T-helper 1 cell (primary cell): ENCODE measurements at places on chromosomes 11 and 22.

DNA sequence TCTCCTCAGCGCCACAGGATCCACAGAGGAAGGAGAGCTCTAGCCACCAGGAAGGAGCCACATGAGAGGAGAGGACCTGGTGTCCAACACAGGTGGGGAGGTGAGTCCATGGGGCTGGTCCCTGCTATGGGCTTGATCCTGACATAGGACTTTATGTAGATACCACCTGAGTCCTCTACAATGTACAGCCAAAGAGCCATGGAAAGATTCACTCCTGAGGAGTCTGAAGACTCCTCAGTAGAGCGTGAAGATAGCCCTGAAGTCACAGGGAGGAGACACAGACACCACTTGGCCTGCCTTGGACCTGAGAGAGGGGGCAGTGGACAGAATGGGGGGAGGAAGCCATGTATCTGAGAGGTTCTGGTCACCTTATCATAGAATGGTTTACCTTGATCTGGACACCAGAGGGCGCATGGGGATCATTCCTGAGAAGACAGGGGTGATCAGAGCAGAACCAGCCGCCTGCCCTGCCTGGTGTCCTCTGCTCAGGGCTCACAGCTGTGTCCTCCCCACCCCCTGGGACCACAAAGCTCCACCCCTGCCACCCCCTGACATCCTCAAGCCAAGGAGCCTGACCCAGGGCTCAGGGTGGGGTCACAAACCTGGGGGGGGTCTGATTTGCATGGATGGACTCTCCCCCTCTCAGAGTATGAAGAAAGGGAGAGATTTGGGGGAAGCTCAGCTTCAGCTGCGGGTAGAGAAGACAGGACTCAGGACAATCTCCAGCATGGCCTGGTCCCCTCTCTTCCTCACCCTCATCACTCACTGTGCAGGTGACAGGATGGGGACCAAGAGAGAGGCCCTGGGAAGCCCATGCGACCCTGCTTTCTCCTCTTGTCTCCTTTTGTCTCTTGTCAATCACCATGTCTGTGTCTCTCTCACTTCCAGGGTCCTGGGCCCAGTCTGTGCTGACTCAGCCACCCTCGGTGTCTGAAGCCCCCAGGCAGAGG, 77.0 kb downstream of the ZNF280B start:
- no peak for DNase-seq

DNA sequence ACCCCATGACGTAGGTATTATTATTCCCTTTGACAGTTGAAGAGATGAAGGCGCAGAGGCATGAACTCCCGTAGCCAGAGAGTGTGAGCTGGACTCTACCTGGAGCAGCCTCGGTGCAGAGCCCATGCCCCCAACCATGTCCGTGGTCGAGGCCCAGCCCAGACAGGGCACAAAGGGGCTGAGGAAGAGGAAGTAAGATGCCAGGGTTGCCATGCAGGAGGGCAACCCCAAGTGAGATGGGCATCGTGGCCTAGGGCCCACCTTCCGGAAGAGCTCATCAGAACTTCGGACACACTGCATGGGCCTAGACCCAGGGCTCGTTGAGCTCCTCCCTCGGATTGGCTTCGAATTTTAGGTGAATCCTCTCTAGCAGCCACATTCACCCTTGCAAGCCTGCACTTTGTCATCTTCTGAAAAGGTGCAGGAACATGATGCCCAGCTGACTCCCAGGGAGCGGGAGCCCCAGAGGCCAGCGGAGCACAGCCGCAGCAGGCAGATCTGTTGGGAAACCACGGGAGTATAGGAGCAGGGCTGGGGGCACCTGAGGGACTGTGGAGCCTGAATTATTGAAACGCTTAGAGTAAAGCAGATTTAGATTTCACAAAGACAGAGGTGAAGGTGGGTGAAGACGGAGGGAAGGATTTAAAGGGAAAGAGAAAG, 29.0 kb upstream of the JAM3 start:
- DNase-seq = no peak

DNA sequence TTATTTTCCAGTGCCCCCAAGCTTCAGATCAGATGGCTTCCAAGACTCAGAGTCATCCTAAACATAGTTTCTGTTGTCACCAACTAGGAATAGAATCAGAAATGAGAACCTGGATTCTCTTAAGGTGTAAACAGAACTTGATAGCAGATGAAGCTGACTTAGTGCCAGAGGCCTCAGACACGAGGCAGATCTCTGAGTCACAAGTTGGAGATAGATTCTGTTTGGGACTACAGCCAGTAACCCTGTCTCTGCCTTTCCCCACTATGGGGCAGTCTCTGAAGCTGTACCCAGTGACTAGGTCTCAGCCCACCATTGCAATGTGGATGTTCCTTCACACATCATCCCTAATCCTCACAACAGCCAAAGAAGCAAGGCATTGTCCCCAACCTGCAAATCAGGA, 25.4 kb downstream of the NEU3 start:
- no peak for DNase-seq

- no peak for DNase-seq
These were observed 408.4 kb downstream of the SOX6 start for GRCh38 chr11:15947681-15948648.

GRCh38 chr11:19691815-19692500, 20.7 kb upstream of the NAV2 start:
- no peak for DNase-seq

- DNase-seq = no peak
These were observed 3.5 kb upstream of the FEZ1 start for GRCh38 chr11:125499563-125499962.

- no peak for DNase-seq
These were observed 41.5 kb upstream of the CCND1 start for GRCh38 chr11:69599502-69599901.

DNA sequence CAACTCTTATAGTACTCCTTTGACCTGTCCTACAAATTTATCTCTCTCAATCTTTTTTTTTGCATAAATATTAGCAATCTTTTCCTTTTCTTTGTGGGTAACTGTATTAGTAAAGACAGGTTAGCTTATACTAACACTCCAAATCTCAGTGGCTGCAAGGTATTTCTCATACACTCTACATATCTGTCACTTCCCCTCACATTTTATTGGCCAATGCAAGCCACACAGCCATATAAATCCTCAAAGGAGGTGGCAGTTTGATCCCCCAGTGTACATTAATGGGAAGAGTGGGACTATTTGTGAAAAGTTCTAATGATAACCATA, 42.6 kb upstream of the EED start:
- DNase-seq = no peak

- DNase-seq = no peak
These were observed 5.1 kb downstream of the VSIG10L2 start for GRCh38 chr11:125950696-125951651.

DNA sequence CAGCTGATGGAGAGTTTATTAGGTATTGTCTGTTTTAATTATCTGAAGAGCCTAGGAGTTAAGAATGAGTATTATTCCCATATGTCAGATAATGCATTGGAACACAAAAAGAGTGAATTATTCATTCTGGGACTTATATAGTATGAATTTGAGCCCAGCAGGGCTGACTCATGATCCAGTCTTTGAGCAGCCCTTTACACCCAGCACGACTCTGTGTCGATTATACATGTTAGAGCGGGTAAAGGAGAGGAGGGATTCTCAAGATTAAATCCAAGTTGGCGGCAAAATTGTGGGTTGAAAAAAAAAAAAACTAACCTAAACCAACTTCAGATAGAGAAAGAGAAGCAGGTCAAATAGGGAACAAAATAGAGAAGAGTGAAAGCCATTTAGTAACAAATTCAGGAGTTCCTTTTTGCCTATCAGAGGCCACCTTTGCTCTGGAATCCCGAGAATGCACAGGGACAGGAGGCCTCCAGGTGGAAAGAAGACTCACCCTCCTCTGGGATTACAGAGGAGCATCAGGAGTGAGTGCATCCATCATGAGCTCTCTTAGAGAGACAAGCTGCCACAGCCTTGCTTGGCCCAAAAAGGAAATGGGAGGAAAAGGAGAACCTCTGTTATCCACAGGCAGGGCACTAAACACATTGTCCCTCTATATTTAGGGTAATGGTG, 3.1 kb downstream of the MRGPRX1 start:
- no peak for DNase-seq

- no peak for DNase-seq
These were observed 14.3 kb upstream of the MAPK11 start for GRCh38 chr22:50284479-50284878.

DNA sequence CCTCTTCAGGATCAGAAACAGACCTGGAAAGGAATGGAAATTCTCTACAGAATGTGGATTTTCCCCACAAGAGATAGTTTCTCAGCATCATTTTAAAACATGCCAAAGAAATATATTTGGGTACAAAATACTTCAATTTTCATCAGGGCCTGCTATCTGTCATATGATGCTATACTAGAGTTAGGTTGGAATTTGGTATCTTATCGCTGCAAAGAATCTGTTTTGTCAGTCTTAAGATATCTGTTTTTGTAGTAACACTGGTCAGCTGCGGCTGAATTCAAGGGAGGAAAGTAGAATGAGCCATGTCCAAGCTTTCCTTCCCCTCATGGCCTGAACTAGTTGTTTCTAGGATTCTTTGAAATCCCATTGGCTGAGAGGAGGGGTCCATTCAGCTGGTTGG, 806.4 kb downstream of the KCNA4 start:
- DNase-seq = no peak

GRCh38 chr11:63912678-63913077, 4.3 kb downstream of the RCOR2 start:
- DNase-seq = no peak

GRCh38 chr11:33936725-33937604, 45.1 kb upstream of the LMO2 start:
- DNase-seq = no peak

DNA sequence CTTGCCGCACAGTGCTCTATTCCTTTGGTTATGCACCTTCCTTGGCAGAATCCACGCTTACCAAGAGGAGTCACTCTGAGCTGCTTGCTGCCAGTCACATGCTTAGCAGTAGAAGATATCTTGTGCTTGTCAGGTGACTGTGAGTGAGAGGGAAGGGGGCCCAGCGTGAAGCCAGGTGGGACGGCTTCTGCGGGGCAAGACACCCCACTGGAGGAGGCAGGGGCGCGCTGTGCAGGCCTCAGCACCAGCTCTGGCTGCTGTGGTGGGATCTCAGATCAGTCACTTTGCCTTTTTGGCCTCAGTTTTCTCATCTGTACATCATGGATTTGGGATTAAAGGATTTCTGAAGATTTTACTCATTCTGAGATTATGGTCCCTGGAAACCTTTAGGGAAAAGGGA, 63.9 kb upstream of the B3GAT1 start:
- no peak for DNase-seq

GRCh38 chr11:63683133-63683991, 2.1 kb downstream of the RTN3 start:
- no peak for DNase-seq

GRCh38 chr11:62875698-62876478, 4.8 kb upstream of the SLC3A2 start:
- DNase-seq = no peak

DNA sequence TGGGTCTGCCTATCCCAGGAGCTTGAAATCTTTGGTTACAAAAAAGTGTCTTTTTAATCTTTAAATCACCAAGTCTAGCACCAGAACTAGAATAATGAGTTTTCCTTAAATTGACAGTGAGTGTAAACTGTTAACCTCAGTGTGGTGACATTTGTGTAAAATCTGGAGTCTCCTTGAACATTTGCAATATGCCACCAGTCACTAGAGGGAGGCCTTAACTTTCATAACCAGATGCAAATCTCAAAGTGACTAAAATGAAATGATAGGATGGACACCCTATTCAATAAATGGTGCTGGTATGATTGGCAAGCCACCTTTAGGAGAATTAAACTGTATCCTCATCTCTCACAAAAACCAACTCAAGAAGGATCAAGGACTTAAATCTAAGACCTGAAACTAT, 8.3 kb upstream of the SCGB1D2 start:
- no peak for DNase-seq

GRCh38 chr11:825366-826226, 2.1 kb upstream of the CRACR2B start:
- DNase-seq = no peak

- DNase-seq = no peak
These were observed 34.5 kb downstream of the PDE2A start for GRCh38 chr11:72639502-72640375.

DNA sequence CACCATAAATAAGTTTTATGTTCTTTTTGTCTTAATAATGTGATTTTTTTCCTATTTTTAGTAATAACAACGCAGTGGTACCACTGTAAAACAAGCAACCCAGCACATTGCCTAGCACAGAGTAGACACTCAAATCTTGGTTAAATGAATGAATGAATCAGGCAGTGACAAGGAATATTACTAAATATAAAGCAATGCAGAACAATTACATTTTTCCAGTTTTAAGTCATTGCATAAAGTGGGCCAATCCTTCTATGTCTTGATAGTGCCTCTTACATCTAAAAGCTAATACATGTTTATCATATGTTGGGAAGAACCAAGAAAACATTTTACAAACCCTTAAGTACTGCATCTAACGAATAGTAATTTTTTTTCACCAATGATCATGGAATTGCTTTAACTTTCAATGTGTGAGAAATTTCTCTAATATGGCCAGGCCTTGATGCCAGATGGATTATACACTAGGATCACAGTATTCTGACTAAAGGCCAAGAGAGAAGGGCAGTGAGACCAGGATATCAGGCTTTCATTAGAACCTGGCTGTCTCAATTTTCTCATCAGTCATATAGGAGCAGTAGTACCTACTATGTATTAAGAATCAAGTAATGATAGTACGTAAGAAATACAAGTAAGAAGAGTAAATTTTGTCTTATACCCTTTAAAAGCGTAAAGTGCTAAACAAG, 88.5 kb downstream of the TRIM44 start:
- DNase-seq = no peak

DNA sequence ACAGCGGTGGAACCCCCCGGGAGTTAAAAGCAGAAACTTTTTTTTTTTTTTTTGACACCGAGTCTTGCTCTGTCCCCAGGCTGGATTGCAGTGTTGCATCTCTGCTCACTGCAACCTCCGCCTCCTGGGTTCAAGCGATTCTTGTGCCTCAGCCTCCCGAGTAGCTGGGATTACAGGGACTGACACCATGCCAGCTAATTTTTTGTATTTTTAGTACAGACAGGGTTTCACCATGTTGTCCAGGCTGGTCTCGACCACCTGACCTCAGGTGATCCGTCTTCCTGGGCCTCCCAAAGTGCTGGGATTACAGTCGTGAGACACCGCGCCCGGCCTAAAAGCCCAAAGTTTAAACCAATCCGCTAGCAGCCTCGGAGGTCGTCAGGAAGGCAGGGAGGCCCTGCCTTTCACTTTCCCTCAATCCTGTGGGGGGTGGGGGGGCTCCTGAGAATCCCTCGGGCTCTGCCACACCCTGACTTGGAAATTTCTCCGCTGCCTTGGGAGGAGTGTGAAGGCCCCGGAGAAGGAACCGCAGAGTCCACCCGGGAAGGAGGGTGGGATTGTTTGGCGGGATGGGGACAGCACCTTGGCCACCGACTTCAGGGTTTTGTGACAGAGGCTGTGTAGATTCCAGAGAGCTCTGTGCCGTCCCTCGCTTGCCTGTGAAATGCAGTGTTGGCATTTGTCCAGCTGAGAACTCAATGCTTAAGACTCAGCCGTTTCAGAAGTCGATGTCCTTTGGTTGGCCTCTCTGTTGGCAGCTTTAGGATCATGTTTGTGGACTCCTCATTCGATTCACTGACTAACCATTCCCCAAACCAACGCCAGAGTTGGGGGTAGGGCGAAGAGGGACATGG, 1.0 kb downstream of the ARHGAP8 start:
- no peak for DNase-seq

GRCh38 chr22:37562049-37562875, 2.0 kb downstream of the CDC42EP1 start:
- no peak for DNase-seq

GRCh38 chr11:86056351-86056854, 12.5 kb downstream of the PICALM start:
- DNase-seq = no peak
